GM18507 (cell line): ENCODE measurements at places on chromosomes 5 and 9.

- no peak for DNase-seq
Measured at GRCh38 chr9:129574911-129575585, 45.9 kb downstream of the C9orf50 start.

GRCh38 chr5:158915216-158915615, 184.5 kb downstream of the EBF1 start:
- DNase-seq, result no peak

- DNase-seq, result no peak
Measured at GRCh38 chr5:119218830-119219782, 136.7 kb upstream of the TNFAIP8 start.

GRCh38 chr9:114282507-114282906, 40.4 kb upstream of the ORM1 start:
- no peak for DNase-seq

- DNase-seq, result no peak
Measured at GRCh38 chr5:139692148-139692547, 44.0 kb downstream of the CXXC5 start.

DNA sequence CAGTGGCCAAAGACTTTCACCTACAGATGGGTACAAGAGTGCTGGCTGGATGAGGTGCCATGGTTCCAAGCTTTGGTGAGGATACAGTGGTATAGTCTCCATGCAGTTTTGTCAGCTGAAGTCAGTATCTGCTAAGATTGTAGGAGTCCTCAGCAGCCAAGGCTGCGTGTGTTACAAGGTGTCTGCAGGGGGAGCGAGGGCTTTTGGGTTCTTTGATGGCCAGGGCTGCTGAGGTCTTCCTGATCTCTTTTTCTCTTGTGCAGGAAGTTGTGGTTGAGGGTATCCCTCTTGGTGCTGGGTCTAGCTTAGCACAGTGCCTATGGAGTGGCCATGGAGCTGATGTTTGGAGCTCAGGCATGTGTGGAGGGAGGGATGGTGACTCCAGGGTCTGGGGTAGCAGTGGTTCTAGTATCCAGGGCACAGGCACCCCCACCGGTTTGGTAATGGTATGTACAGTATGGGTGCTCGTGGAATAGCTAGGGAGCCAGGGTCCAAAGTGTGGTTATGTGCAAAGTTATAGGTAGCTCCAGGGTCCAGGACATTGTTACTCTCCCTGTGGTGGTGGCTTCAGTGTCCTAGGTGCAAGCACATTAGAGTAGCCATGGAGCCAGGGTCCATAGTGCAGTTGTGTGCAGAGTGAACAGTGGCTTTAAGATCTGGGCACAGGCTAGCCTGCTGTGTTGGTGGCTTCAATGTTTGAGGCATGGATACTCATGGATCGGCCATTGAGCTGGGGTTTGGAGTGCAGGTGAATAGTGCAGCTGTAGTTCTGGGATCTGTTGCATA, 36.7 kb downstream of the CNTLN start:
- no peak for DNase-seq

DNA sequence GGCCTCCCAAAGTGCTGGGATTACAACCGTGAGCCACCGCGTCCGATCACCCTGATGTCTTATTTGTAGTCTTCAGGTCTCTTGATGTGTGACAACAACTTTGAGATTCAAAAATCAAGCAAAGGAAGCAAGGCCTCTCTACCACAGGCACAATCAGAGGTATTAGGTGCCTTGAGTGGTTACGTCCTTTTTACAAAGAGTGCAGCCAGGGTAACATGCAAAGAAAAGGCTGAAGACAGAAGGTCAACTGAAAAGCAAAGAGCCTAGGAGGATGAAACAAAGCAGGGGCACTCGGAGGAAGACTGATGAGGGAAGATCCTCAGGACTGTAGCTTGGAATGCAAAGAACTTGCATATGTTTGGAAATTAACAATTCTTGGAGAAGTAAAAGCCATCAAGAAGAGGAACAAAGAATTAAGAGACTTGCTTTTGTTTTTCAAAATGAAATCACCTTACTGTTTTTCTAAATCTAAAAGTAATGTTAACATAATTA, 362.1 kb downstream of the EBF1 start:
- no peak for DNase-seq

DNA sequence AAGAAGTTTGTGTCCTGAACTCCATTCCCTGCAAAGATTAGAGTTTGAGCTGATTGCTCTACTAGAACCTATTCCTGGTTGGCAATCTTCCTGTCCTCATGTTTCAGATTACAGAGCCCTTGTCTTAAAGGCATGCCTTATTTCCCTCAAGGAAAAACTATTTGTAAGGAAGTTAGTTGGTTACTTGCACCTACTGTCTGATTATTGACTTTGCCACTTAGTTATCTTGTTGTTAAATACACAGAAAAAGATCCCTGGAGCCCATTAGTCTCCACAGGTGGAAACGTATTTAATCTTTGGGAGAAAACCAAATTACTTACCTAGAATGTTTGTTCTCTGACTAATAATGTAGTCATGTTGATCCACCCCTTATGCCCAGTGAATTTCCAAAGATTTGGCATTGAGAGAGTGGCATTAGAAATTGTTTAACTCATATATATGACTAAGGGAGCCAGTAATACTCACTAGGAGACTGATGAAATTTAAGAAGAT, 132.3 kb upstream of the ELL2 start:
- DNase-seq, result no peak

DNA sequence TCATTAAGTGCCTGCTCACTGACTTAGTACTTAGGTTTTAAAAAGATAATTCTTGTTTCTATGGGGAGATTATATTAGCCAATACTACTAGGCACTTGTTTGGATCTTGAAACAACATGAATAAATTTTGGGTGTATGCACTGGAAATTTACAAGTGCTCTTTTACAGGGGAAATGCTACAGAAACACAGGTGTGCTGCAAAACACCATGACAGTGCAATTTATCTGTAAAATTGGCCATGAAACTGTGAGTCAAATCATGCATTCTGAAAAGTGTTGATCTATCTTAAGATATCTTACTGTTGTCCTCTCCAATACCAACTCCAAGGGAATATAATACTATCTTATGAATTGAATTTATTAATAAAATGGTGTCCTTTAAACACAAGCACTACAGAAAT, 12.1 kb upstream of the PCDHB1 start:
- DNase-seq, result no peak

DNA sequence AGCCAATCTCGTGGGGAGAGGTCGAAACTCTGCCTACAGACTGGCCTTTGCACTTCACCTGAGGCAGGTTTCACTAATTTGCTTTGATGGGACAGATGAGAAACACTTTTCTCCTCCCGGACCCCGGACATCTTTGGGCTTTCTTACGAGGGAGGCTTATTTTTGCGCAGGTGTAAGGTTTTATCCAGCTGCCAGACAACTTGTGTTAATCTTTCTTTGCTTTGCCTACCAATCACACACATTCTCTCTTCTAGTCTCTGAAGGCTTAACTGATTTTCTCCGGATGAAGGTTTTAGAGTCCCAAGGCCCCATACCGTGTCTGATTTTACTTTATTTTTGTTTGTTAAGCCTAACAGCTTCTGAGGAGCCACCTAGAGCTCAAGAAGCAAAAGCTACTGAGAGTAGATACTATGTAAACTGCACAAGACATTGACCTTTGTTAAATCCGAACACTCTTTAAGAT, 436 bp upstream of the EMB start:
- DNase-seq, result no peak

DNA sequence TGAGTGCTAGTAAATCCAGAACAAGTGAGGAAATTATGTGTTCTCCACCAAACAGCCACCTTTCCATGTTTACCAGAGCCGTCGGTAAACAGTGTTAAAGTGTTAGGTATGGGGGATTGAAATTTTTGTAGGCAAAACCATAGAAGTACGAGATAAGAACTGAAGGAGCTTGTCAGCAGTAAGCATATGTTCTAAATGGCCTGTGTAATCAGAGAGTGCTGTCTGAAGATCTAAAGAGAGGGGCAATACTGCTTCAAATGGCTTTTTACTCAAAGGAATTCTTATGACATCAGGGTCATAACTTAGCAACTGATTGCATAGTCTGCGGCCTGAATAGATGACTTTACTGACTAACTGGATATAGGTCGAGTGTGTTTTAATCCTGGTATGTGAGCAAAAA, 13.4 kb upstream of the TEX10 start:
- DNase-seq, result no peak
